PC-3 (cell line): ENCODE measurements at places on chromosomes 12 and 14. TPM values are rescaled to one million over a fixed set of nuclear protein-coding genes. Genes with fewer than 3 reads are reported as not detected.

The RND1 gene
- total RNA-seq, result 7.6 and 8.3 TPM in 2 replicates

The IFNG-AS1 gene
- not detected in 2 replicates for total RNA-seq

DNA sequence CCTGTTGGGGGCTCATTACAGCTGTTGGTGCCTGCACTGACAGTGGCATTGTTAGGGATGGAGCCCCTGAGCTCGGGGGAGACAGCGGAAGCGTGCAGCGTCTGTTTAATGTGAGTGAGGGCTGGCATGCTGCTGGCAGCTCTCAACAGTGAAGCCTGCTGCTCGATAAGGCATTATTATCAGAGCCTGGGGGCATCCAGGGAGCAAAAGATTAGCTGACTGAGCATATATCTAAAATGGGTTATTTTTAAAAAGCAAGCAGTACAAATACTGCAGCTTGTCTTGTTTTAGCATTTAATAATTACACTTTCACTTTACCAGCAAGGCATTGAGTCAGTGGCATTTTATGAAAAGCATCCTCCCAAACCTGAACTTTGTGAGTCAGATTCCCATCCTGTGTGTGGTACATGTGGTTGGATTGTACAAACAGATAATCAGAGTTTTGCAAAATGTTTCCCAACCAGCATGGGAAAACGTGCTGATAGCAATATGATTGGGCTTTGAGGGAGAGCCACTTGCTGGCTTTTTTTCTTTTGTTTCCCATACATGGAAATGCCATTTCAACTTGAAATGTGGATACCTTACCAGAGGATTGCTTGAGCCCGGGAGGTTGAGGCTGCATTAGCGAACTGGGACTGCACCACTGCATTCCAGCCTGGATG, 150.8 kb downstream of the PRKCH start:
- DNase-seq, result peak; percentile 100

DNA sequence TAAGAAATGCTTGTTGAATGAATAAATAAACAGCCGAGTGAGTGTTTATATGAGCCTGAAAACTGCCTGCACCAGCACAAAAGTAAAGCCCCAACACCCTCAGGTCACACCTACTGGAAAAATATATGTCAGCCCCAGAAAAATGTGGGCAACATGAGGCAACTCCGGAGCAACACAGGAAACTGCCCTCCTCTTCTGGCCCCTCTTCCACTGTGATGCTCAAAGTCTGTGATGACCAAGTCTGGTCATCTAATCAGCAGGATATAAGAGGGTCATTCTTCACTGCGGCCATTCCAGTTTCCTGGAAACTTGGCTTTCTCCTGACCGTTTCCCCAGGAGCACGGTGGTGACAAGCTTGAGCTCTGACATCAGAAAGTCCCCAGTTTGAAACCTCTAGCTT, 159.6 kb upstream of the PZP start:
- no peak for DNase-seq

GRCh38 chr12:105674871-105675699, 344.6 kb downstream of the C12orf75 start:
- DNase-seq, result no peak

DNA sequence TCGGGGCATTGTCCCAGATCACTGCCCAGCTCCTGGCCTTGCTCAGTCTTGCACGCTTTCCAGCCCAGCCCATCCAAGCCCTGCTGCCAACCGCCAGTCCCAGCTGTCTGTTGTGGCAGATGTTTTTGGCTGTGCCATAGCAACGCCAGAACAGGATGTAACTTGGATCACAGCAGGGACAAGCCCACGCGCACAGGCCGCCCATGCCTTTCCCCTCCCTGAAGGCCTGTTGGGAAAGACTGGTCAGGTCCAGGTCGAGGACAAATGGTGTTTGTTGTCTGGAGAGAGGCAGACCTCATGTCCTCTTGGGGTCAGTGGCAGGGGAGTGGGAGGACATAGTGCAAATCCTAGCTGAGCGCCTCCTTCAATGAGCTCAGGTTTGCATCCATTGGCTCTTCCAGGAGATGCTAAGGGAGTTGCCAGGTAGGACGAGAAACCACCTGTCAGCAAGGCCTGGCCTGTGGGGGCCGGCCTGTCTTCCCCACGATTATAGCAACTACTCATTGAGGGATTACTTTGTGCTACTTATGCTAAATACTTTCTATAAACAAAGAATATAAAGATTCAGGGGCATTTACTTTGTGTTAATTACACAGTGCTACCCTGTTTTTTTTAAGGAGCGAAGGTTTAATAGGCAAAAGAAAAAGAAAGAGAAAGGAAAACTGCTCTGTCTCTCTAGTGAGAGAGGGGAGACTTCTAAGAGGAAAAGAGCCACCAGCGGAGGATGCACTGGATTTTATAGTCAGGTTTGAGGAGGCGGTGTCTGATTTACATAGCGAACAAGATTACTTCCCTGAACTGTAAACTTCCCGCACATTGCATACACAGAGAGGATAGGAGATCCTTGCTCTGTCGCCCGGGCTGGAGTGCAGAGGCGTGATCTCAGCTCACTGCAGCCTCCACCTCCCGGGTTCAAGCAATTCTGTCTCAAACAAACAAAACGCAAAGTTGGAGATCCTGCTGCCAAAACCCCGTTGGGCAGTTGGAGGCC, 42.8 kb upstream of the CORO1C start:
- no peak for DNase-seq

DNA sequence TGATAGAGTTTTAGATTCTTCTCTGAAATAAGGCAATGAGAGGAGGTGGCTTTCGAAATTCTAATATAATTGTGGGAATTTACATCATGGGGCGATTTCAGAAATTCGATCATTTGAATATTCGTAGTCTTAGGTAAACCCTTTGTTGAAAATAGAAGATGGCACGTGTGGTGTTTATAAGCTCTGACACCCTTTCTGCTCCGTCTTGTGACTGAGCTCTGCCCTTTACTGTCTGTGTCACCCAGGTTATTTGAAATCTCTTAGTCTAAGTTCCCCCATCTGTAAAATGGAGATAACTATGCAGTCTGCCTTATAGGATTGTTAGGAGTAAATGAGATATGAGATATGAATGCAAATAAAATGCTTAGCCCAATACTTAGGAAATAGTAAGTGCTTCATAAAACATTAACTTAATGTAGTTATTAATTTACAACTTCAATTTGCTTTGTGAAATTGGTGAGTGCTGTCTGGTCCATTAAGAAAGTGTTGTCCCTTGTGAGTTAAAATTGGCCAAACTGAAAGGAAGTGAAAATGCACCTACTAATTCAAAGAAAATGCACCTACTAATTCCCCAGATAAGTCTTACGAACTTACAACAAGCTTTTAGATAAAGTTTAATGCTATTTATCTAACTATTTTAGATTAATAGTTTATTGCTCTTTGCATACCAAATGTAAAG, 1.5 kb downstream of the BMAL2 start:
- DNase-seq, result peak; percentile 32

The CMTM5 gene
- not detected in 2 replicates for total RNA-seq

GRCh38 chr14:67763158-67763822, 53.1 kb downstream of the ZFYVE26 start:
- DNase-seq, result peak; percentile 94

DNA sequence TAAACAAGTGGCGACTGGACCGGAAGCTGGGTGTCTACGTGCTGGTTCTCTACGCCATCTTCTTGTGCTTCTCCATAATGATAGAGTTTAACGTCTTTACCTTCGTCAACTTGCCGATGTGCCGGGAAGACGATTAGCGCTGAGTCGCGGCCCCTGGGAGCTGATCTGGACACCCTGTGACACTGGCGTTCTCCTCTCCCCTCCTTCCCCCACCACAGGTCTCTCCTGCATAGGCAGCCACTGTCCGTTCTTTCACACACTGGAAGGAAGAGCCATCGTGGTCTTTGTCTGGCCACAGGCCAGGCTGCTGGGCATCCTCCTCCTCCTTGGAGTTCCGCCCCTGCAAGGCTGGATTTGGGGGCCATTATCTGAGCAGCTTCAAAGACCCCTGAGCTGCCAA, 20.1 kb upstream of the RIN3 start:
- no peak for DNase-seq

The GPD1 gene
- 0.11 and 0.40 TPM in 2 replicates for total RNA-seq

The MIP gene
- not detected in 2 replicates for total RNA-seq

DNA sequence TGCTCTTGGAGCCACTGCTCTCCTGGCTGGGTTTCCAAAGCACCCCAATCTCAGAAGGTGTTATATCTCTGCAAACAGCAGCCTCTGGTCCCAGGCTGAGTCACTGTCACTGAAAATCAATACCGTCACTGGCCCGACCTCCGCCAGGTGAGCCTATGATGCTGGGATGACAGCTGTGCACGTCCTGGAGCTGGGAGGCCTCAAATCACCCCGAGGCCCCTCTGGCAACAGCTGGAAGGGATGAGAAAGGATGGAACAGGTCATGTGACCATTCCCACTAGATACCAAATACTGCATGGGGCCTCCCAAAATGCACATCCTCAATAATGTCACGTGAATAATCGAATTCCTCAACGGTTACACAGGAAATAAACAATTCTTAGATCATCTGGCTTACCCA, 190.8 kb downstream of the TTC7B start:
- DNase-seq, result no peak

DNA sequence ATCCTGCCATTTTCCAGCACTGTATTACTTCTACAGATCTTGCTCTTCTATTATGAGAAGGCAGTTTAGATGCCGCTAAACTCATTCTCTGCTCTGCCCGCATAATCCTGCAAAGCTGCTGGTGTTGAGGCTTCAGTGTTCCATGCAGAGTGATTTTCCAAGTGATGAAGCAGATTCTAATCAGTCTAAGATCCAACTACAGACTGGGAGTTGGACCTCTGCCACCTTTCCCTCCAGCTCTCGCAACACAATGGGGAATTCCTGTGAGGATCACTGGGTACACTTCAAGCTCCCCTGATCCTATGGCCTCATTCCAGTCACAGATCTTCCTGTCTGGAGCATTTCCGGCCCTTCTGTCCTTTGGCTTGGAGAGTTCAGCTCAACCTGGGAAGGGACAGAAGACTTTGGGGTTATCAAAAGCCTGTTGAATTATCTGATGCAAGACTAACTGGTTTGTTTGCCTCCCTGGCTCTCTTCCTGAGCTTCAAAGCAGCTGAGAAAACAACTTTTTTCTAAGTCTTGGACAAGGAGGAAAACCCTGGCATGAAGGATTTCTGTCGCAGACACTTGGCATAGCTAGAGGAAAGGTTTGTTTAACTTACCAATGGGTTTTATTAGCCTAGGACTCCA, 333.9 kb downstream of the ZFP36L1 start:
- peak; percentile 70 for DNase-seq

The HEATR5A gene
- 11.5 and 12.7 TPM in 2 replicates for total RNA-seq

The AMIGO2 gene
- total RNA-seq, result 19.3 and 22.2 TPM in 2 replicates

The CIROP gene
- total RNA-seq, result not detected in 2 replicates

The GLT8D2 gene
- total RNA-seq, result 1.6 TPM in 2 replicates

DNA sequence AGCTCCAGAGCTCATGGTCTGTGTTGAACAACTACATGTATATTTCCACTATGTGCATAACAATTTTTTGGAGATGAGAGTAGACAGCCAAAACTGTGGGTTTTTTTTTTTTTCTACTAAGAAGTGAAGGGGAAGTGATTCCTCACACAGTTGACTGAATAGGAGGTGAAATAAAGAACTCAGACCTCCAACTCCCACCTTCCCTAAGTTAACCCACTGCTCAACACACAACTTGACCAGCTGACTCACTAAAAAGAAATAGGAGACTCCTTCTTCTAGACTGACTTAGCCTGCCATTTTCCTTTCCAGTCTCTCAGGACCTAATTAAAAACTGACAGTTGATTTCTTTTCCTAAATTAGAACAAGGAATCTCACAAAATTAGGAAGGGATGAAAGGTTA, 1.7 kb downstream of the M6PR start:
- no peak for DNase-seq

GRCh38 chr12:12665194-12665593, 30.8 kb downstream of the GPR19 start:
- DNase-seq, result no peak

The SERPINA5 gene
- total RNA-seq, result not detected in 2 replicates

The TOMM20L gene
- total RNA-seq, result not detected in 2 replicates

DNA sequence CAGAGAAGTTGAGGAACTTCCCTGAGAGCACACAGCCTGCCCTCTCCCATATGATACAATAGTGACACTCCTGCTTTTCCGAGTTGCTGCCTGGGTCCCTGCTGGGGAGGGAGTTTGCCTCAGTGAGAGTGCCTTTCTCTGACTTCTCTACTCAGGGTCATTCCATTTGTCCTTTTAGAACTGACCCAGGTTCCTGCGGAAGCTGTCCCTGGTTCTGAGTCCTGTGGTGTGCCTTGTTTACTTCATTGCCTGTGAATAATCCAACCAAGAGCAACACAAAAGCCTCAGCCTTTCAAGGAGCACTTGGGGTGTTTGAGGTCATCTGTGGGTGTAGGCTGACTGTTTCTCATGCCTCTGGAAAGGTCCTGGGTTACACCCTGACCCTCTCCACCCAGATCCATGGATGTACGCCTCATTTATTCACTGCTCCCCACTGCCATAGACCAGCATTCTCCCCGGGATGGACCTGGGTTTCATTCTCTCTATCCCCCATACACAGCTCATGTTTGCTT, 13.6 kb downstream of the SERPINA1 start:
- no peak for DNase-seq

GRCh38 chr12:64736771-64737170, 22.4 kb downstream of the GNS start:
- DNase-seq, result no peak

DNA sequence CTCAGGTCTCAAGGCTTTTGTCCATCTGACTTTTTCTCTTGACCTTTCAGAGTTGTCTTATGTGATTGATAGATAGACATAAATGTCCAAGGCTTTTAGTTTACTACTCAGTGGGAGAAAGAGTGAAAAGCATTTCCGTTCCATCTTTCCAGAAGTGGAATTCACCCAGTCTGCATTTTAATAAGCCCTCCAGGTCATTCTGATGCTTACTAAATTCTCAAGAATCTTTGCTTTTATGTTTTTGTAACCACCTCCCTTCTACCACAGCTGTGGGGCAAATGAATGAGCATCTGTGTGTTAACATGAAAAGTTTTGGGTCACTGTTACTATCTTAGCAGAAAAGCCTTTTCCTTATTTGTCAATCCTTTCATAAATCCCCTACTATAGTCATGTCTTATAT, 251.4 kb downstream of the LRIG3 start:
- no peak for DNase-seq

DNA sequence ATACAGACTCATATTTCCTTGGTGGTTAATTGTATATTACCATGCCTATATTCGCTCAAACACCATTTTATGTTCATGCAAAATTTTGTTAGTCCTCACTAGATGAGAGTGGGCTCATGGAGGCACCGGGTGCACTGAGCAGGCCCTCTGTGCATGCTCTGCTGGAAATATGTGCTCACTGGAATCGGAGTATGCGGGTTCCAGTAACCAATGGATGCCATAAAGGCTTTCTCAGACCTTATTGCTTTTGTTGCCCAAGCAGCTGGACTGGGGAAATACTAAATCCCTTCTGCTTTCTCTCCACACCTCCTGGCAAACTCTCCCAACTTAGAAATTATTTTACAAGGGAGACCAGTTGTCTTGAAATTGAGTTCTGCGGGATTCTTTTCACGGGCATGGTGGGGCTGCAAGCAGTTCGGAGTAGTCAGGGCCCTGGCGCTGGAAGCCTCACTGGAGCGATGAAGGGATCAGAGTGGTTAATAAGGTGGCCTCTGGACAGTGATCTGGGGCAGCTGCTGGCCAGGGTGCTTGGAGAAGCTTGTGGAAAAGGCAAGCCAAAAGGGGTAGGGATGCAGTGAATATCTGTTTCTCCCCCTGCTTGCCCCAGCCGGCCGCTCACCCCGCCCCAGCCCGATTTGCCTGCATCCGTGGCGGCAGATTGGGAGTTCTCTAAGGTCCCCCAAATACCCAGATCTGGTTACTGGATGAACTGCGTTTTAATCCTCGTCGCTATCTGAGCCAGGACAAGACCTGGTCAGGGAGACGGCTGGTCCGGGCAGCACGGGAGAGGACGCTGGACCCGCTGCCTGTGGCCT, 7.4 kb upstream of the HOXC6 start:
- DNase-seq, result no peak

- DNase-seq, result no peak
Observed at GRCh38 chr12:1610072-1610643, 15.8 kb upstream of the FBXL14 start.

- peak; percentile 58 for DNase-seq
Observed at GRCh38 chr12:27123642-27124041, 41.3 kb upstream of the C12orf71 start.
